ENCODE measurements at places on chromosomes 2 and 18.

DNA sequence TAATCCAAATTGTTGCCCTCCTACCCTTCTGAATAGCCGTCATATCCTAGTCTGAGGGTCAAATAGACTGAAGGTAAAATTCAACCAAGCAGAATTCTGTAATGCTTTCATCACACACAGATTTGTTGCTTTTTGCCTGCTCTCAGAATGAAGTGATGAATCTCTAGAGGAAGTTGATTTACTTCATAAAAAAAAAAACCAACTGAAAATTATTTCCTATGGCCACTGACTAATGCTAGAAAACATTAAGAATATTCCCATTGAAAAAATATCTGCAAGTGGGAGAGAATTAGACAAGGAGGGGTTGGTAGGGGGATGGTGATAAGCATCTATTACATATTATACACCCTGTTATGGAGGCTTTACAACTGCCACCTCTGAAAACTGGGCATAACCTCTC is 2.3 kb upstream of the IL1RL2 start:
- DNase-seq = no peak

- no peak for DNase-seq
Observed at GRCh38 chr18:46715062-46715461, 41.8 kb downstream of the ST8SIA5 start.

GRCh38 chr18:24726727-24727492 is 266.5 kb downstream of the HRH4 start:
- peak; percentile 54 for DNase-seq

DNA sequence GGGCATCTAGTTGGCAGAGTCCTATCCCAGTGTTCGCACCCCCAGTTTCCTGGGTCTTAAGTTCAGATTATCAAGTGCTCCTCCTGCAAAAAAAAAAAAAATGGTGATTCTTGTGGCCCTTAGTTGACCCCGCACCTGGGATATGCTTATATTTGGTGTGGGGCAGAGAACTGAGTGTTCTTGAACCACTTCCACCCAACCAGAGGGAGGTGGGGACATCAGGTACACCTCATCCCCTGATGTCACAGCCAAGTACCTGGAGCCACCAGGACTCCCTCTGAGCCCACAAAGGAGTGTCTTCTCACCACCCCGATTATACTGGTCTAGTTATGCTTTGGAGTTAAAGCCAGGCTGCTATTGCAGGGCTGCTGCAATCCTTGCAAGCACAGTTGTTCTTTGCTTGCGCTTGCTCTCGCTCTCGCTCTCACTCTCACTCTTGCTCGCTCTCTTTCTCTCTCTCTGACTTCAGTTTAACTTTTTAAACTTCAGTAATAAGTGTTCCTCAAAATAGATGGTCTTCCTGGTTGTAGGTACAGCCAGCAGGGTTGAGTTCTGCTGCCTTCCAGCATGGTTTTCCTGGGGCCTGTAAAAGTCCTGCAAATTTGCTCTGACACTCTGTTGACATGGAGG is 265.7 kb downstream of the NEDD4L start:
- DNase-seq = no peak

DNA sequence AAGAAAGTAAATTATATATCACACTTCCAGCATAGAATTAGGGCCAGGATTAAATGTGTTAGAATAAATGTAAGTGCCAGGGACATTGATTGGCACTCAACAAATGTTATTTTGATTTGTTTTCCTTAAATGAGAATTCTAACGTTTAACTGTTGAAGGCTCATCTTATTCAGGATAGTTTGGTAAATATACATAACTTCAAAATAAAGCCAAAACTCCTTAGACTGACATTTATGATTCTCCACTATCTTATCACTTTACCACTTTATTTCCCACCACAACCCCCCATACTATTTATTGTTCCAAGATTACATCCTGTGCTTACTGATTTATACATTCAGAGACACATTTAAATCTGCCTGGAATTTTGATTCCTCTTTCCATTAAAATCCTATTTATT is 769.5 kb upstream of the CDH2 start:
- no peak for DNase-seq

- no peak for DNase-seq
Observed at GRCh38 chr2:241458687-241459086, 49.7 kb downstream of the STK25 start.

GRCh38 chr2:98463988-98464771 is 19.5 kb downstream of the INPP4A start:
- peak; percentile 59 for DNase-seq

- no peak for DNase-seq
Observed at GRCh38 chr18:24605444-24605843, 145.0 kb downstream of the HRH4 start.

DNA sequence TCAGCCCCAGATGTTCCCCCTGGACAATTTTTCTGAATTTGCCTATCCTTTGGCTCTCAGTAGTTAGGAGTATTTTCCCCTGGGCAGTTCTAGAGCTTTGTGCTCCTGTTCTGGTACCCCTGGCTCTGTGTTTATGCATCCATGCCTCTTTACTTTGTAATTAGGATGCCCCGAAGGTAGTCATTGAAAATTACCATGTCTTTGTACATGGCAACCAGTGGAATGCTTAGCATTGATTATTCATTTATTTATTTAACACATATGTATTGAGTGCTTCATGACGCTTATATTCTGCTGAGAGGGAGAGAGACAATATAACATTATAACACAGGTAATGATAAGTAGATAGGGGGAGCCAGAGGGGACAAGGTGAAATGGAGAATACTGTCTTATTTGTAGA is 346.5 kb downstream of the PARD3B start:
- DNase-seq = no peak
